ENCODE measurements at places on chromosomes 13 and 19. TPM values are rescaled to one million over a fixed set of nuclear protein-coding genes. Genes with fewer than 3 reads are reported as not detected.

GRCh38 chr13:77781808-77782207, 84.3 kb downstream of the SLAIN1 start:
- ATAC-seq = no peak

GRCh38 chr13:37385956-37386670, 212.5 kb downstream of the POSTN start:
- ATAC-seq = no peak

DNA sequence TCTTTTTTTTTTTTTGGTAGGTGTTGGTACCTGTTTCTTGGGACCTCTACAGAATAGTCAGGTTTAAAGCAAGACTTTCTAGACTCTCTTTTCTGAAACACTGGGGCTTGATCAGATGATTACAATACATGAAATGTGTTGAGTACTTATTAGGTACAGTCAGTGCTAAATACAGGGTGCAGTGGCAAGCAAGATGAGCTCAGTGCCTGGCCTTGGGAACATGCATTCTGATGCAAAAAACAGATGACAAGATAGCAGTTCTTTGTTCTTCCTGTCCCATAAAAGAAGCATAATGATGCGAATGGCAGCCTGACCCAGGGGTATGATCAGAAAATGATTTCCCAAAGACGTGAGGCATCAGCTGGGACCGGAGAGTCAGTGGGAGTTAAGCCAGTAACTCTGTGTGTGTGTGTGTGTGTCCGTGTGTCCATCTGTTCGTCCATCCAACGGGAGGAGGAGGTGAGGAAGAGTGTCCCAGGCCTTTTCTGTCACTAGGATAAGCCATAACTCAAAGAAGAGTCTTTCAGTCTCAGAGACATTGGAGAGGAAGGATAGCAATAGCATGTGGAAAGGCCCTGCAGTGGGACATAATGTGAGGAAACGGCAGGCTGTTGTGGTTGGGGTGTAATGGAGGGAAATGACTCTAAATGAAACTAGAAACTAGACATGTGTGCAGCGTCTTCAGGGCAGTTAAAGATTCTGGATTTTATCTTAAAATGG, 32.2 kb downstream of the SLAIN1 start:
- no peak for ATAC-seq

DNA sequence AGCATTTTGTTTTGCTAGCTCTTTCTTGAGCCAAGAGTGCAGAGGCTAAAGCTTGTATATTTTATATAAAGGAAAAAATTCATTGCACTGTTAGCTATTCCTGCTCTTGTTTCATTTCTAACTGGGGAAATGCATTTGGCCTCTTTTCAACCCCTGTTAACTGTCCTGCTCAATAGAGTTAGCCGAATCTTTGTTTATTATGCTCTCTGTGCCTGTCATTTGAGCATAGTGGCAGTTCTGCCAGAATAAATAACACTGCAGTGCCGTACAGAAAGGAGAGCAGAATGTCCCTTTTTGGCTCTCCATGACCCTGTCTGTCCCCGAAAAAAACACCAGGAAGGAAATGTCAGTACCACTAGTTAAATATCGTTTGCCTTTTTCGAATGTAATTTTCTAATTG, 350.8 kb downstream of the MYO16 start:
- no peak for ATAC-seq

GRCh38 chr19:33679696-33680095, 57.9 kb downstream of the CHST8 start:
- no peak for ATAC-seq

The ATP4B gene
- not detected for total RNA-seq

- no peak for ATAC-seq
Observed at GRCh38 chr13:25616674-25617073, 244.9 kb downstream of the ATP8A2 start.

The SIGLEC8 gene
- total RNA-seq = not detected

DNA sequence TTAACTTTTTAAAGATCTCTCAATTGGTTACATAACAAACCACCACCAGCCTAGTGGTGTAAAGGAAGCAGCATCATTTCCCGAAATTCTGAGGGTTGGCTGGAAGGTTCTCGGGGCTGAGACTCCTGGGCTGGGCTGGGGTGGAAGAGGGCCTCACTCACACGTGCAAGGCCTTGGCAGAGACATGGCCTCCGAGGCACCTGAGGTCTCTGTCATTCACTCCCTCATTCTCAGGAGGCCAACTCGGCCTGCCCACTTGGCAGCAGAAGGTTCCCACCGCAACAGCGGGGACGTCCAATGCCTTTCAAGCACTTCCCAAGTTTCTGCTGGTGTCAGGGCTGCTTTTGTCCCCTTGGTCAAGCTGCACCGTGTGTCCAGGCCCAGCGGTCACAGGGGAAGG, 18.6 kb upstream of the RASA3 start:
- ATAC-seq = no peak

GRCh38 chr13:110405597-110406450, 98.7 kb downstream of the COL4A2 start:
- ATAC-seq = no peak

The MISP gene
- total RNA-seq = 0.40 TPM

The NOTCH3 gene
- 149 TPM for total RNA-seq

The ZNF556 gene
- 0.60 TPM for total RNA-seq

GRCh38 chr13:21142766-21143165, 33.6 kb downstream of the SKA3 start:
- ATAC-seq = no peak

- ATAC-seq = no peak
Observed at GRCh38 chr13:35514801-35515502, 38.5 kb upstream of the MAB21L1 start.

DNA sequence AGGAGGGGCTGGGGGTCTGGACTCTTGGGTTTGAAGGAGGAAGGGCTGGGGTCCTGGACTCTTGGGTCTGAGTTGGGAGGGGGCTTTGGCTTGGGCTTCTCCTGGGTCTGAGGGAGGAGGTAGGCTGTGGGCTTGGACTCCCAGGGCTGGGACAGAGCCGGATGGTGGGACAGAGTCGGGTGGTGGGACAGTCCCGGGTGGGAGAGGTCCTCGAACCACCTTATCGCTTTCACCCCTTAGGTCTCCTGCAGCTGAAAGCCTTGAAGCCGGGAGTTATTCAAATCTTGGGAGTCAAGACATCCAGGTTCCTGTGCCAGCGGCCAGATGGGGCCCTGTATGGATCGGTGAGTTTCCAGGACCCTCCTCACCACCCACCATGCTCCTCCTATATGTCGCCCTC, 1.4 kb downstream of the FGF21 start:
- ATAC-seq = no peak

DNA sequence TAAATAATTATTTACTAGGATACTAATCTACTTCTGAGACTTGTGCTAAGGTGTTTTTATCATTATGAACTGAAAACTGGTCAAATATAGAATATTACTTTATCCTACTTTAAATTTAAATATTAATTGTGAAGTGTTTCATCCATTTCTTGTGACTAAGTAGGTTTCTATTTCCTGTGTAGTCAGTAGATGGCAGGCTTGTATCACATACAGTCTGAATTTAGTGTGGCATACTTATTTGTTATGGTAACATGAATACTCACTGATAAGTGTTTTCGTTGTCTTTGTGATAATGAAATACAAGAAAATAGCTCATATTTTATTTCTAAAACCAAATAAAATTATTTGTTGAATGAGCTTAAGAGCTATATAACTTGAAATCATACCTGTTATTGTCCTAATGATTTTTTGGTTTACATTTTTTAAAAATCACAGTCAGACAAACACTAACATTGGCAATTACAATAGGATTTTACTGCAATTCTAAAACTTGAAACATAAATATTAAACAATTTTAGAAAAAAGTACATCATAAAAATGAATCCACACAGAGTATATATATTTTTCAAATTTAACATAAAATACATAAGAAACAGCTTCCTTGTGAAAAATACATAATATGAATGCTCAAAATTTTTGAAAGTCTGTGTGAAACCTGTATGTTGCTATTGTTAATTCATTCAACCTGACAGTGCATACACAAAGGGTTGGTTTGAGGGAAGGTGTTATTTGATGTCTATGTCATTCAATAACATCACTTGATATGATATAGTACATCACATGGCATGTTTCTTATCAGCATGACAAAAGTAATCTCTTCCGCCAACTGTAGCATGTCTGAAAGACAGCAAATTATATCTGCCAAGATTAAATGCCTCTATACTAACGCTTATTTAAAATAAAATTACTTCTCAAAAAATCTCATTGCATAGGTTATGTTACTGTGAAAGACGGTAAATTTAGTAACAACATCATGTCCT, 904.8 kb upstream of the PCDH20 start:
- no peak for ATAC-seq

DNA sequence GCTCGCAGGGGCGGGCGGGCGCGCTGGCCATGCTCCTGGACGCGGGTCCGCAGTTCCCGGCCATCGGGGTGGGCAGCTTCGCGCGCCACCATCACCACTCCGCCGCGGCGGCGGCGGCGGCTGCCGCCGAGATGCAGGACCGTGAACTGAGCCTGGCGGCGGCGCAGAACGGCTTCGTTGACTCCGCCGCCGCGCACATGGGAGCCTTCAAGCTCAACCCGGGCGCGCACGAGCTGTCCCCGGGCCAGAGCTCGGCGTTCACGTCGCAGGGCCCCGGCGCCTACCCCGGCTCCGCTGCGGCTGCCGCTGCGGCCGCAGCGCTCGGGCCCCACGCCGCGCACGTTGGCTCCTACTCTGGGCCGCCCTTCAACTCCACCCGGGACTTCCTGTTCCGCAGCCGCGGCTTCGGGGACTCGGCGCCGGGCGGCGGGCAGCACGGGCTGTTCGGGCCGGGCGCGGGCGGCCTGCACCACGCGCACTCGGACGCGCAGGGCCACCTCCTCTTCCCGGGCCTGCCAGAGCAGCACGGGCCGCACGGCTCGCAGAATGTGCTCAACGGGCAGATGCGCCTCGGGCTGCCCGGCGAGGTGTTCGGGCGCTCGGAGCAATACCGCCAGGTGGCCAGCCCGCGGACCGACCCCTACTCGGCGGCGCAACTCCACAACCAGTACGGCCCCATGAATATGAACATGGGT, 599 bp downstream of the ZIC2 start:
- ATAC-seq = peak; percentile 25

DNA sequence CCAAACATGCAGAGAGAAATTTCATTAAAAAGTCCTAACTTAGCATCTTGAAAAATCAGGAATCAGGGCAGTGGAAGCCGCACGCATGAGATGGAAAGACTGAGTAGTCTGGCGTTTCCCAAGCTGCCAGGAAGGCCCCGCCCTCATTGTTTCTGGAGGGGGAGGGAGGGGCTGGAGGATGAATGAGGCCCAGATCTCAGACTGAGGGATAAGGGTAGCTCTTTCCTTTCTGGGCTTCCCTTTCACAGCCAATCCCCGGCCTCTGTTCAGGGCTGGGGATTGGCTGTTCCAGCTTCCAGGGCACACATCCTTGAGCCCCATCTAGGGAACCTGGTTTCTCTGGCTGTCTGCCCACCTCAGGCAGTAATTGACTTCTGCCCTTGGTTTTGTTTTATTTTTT, 7.3 kb downstream of the C19orf53 start:
- peak; percentile 67 for ATAC-seq

GRCh38 chr13:78121459-78122348, 203.1 kb upstream of the EDNRB start:
- no peak for ATAC-seq

DNA sequence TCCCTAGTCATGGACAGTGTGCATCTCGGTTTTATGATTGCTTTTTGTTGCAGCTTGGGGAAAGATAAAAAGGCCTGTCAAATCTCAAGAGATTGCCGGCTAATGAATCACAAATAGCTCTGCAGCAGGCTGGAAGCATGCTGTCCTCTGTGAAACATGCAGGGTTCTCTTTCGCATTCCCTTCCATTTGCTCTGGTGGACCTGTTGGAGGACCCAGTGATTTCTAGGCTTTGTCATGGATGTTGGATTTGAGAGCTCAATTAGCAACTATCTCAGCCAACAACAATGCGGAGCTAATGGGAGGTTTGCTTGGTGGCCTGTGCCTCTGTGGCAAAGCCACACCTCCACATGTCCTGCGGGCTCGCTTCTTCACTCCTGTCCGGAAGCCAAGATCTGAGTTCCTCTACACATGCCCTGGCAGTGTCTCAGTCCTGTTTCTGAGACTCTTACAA, 418.1 kb upstream of the ARGLU1 start:
- no peak for ATAC-seq

- ATAC-seq = no peak
Observed at GRCh38 chr13:47241446-47241845, 344.6 kb upstream of the HTR2A start.

GRCh38 chr19:19423322-19423721, 17.8 kb downstream of the GATAD2A start:
- no peak for ATAC-seq

DNA sequence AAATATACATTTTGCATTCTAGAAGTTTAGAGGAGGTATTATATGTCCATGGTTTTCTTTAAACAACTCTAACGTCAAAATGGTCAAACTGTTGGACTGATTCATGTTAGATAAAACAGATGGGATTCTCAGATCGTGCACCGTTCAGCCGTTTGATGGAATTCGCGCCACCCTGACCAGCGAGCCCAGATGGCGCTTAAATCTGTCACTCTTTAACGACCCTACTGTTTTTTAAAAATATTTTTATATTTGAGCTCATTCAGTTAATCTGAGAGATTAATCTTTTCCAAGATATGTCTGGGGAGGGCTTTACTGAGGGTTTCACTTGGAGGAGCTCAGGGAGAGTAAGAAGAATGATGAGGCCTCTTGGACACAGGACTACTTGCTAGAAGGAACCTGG, 164.4 kb downstream of the TM9SF2 start:
- no peak for ATAC-seq

- ATAC-seq = no peak
Observed at GRCh38 chr13:89554801-89555200, 1792.7 kb upstream of the MIR17HG start.

DNA sequence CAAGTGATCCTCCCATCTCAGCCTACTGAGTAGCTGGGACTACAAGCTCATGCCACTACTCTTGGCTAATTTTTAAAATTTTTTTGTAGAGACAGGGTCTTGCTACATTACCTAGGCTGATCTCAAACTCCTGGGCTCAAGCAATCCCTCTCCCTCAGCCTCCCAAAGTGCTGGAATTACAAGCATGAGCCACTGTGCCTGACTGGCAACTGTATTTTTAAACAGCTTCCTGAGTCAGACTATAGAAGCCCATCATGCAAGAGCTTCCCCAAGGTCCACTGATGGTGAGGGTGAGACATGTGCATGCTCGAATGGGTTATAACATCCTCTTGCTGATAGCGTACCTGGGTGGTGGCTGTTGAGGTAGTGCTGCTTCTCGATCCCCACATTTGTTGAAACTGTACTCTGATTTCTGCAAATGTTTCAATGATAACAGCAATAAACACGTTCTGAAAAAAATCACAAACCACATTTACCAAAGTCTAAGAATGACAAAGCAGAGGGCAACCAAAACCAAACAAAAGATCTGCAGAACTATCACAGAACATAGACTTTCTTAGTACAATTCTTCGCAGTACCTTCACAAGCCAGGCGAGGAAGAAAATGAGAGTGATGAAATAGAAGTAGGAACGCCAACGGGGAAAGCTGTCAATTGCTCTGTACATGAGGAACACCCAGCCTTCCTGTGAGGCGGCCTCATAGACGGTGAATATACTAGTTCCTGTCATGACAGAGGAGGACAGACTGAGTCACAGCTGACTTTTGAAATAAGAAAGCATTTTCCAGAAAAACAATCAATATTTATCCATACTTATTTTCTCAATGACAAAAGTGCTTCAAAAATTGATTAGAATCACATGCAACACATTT, 124.4 kb downstream of the NALCN start:
- no peak for ATAC-seq

- no peak for ATAC-seq
Observed at GRCh38 chr19:6055013-6055795, 55.1 kb downstream of the RFX2 start.

Measured in esophagus mucosa (tissue), 1 donor.